ENCODE measurements at places on chromosomes 6 and 20.

- DNase-seq: no peak
Observed at GRCh38 chr20:25193843-25194242, 1.7 kb upstream of the ENTPD6 start.

DNA sequence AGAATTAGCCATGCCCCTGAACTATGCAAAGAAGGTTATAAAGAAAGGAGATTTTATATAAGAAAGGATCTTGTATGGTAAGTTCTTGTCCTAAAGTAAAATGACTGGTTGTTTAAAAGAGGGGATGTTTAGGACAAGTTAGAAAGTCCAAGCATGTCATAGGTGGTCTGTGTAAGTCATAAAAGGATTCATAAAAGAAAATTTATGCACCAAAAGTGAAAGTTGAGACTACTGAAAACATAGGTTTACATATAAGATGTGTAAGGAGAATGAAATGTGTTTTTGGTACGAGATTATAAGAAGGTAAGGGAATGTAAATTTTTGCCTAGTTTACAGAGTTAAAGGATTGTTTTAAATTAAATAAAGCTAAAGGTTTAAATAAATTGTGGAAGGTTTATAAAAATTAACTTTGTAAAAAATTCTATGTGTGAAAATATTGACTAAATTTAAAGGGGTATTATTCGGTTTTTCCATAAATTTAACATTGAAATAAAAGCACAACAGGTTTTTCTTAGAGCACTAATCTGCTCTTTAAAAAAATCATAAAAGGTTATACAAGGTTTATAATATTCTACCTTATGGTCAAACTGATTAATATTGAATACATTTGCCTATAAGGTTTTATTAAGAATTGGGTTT is 93.6 kb upstream of the UST start:
- DNase-seq: no peak

DNA sequence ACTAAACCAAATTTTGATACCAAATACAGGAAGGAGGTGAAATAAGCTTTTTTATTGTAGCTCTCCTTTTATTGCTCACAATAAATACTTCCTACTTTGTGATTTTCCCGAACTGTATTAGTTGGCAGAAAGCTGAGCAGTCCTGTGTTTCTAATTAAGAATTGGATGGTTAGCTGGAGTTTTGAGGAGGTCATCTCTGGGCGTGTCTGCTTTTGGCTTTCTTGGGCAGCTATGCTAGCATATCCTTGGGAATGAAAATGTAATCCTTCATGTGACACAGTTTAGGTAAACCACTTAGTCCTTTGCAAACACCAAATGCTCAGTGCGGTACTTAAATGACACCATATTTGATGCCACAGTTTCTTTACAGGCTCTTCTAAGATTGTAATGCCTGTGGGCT is 67.5 kb downstream of the MTHFD1L start:
- DNase-seq: no peak

DNA sequence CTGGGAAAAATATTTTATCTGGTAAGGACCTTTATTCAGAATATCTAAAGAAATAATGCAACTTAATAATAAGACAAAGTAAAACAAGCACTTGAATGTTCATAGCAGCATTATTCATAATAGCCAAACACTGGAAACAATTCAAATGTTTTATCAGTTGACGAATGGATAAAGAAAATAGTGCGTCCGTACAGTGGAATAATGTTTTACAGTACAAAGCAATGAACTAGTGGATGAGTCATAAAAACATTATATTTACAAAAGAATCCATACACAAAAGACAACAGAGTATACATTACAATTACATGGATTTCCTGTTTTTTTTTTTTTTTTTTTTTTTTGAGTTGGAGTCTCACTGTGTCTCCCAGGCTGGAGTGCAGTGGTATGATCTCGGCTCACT is 12.7 kb downstream of the SMAP1 start:
- no peak for DNase-seq

DNA sequence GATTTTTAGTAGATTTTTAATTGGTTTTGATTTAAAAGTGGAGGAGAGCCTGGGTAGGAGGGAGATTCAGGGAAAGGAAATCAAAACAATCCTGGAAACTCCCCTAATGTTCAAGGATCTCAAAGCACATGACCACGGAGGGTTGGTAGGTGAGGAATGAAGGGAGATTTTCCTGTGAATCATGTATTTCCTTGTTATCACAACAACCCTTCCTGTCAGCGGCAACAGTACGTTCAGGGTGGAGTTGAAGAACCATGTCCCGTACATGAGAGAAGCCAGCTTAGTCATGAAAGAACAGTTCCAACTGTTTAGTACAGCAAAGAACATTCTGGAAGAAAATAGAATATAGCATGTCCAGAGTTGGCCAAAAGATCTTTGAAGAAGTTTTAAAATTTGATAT is 79.4 kb upstream of the SCAF8 start:
- no peak for DNase-seq

DNA sequence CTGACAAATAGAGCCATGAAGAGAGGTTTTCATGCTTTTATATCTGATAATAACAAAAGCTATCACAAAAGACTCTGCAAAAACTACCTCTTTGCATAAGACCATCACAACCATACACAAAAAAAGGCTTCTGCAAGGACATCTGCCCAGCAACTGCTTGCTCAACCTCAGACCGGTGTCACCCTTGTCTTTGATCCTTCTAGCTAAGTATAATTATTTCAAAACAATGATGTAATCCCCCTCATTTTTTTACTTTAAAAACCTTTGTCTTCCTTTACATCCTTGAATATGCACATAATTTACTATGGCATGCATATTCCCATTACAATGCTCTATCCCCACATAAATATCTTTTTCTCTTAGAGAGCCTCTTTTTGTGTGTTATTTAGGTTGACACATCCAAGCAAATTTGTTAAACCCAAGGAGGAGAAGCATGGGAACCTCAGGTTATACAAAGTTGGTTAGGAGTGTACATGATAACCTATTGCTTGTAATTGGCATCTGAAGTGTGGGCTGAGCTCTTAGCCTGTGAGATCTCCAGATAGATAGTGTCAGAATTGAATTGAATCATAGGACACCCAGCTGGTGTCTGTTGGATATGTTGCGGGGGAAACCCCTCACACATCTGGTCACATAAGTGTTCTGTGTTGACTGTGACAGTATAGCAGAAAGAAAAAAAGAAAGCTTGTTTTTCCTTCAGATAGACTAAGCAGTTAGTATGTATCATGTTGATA is 20.7 kb upstream of the CGA start:
- DNase-seq: no peak

- DNase-seq: no peak
Observed at GRCh38 chr6:125485757-125486156, 184.0 kb upstream of the HDDC2 start.

- DNase-seq: no peak
Observed at GRCh38 chr6:91407706-91408105, 820.8 kb upstream of the MAP3K7 start.

- no peak for DNase-seq
Observed at GRCh38 chr6:15086348-15087158, 159.3 kb upstream of the JARID2 start.

- no peak for DNase-seq
Observed at GRCh38 chr6:24430086-24430485, 27.4 kb downstream of the MRS2 start.

DNA sequence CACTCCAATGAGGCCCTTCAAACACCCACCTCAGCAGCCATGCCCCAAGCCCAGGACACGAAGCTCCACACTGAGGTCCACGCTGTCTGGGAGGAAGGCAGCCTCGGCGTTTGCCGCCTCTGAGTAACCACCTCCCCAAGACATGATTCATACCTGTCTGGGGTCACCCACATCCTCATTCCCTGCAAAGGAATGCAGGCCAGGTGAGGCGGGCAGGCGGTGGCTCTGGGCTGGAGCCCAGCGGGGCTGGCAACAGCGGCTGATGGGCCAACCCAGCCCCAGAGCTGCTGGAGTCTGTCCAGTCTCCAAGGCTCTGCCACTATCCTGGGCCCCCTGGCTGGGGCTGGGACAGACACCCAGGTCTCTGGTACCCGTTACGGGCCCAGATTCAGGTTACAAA is 14.8 kb downstream of the PMEPA1 start:
- no peak for DNase-seq

DNA sequence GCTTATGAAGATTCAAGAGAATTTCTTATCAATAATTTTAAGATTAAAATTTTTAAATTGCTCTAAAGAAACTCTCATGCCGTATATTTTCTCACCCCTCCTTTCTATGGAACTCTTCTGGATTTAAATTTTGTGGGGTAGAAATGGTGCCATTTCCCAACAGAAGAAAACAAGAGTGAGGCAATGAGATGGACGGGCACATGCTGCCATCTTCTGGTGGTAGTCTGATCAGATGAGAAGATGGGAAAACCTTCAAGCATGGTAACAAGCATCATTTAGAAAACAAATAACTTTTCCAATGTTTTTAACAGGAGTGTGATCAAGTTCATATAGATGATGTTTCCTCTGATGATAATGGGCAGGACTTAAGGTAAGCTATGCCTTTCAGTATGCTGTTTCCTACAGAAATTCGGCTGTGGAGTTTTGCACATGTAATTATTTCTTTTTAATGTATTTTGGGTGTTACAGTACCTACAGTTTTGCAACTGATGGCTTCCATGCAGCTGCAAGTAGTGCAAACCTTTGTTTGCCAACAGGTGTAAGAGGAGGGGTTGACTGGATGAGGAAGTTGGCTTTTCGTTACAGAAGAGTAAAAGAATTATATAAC is 271.4 kb downstream of the EYA4 start:
- DNase-seq: no peak

DNA sequence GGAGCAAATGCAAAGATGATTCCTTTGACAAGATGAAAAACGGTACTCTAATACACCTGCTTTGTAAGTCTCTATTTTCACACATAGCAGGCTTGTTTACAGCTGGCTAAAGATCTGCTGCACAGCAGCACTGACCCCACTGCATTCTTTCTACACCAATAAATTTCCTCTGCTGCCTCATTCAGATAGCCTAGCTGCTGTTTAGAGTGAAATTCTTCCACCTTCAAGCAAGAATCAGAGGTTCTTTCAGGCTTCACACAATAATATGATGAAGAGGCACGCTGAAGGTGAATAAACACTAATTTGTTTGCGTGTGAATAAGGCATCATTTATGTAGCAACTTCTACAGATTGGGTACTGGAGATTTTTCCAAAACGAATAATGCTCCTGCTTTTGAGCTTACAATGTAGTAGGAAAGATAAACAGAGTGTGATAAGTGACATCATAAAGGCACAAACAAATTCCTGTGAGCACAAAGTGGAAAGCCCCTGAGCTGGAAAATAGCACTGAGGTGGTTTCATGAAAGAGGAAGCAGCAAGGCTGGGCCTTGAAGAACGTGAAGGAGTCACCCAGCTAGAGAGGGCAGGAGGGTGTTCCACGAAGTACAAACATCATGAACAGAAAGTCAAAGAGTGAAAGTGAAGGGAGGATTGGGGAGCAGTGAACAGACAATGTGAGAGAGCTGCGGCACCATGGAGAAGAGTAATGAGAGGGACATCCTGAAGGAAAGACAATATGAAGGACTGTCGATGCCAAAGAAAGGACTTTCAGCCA is 543.4 kb downstream of the CD83 start:
- DNase-seq: peak; percentile 21

DNA sequence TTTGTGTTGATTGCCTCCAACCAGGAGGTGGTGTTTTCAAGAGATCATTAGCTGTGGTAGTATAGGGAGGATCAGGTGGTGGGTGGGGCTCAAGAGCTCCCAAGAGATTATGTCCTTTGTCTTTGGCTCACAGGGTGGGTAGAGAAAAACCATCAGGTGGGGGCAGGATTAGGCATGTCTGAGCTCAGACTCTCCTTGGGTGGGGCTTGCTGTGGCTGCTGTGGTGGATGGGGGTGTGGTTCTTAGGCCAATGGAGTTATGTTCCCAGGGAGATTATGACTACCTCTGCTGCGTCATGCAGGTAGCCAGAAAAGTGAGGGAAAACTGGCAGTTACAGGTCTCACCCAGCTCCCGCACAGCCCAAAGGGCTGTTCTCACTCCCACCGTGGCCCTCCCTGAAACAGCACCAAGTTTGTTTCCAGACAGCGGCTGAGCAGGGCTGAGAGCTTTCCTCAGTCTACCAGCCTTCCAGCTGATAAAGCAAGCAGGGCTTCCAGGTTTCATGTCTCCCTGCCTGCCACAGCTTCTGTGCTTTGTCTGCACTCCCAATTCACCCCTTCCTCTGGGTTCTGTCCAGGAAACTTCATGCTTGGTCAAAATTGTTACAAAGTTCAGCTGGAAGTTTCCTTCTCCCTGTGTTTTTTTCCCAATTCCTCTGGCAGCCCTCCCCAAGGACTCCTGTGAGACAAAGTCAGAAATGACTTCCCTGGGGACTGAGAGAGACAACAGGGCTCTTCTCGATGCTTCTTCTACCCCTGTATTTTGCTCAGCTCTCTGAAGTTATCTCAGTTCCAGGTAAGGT is 481.1 kb upstream of the MAN1A1 start:
- no peak for DNase-seq

DNA sequence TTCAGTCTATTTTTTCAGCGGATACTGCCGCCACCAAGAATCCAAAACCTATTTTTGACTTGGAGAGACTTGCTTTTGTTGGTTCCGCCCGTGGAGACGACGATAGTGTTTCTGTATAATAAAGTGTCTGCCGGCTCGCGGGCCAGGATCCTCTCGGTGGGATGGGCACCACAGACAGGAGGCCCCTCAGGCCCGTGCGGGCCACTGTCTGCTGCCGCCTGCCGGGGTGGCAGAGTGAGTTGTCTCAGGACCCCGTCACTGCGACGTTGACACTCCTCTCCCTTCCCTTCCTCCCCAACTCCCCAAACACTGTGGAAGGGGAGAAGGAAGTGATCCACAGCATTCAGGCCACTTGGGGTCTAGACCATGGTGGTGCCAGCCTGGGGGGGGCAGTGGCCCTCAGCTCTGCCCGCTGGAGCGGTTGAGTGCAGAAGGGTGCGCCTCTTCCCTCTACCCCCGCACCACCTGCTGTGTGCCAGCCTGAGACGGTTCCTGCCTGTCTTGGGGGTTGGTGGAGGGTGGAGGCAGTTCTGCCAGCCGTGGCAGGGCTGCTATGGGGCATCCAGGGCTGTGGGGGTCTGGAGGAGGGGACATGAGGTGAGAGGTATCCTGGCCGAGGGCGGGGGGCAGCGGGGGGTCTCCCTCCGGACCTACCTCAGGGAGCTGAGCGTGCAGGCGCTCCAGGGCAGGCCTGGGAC is 17.5 kb downstream of the RBM38 start:
- DNase-seq: no peak

DNA sequence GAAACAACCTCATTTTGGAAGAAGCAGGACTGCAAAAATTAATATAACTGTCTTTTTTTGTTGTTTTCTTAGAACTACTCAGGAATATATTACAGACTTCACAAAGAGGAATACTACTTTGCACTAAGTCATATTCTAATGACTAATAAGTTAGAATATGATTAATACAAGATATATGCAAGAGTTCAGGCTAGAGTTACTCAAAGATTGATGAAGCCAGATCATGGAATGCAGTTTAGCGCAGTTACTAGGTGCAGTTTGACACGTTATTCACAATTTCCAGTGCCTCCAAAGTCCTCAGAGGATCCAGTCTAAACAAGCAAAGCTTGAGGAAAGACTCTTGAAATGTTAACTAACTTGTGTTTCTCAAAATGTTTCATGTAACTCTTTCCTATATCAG is 1.2 kb upstream of the MYCT1 start:
- DNase-seq: no peak

All from stimulated activated CD8-positive, alpha-beta memory T cell treated with anti-CD3 and anti-CD28 coated beads, Interleukin-7, amount 100 ng/mL, for 48 hours (primary cell).